HuH-7 (cell line): ENCODE measurements at places on chromosomes 5 and 9.

- no peak for DNase-seq
These were observed 6.0 kb downstream of the RANBP17 start for GRCh38 chr5:170867825-170868224.

GRCh38 chr5:27412384-27412783 lies 374.0 kb upstream of the CDH9 start:
- no peak for DNase-seq

DNA sequence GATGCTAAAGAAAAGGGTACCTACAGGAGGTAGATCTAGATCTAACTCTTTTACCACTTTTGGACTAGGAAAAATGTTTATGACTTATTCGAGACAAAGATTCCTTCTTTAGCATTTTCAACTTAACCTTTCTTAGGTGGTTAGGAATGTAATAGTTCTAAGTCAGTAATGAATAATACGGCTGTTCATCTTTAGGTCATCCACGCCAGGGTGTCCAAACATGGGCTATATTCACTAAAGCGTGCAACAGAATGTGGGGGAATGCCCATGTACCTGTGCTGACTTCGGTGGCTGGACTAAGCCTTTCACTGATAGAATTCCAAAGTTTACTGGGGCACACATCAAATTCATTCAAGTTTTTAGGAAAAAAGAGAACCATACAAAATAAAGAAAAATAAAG lies 164.7 kb downstream of the TSSK1B start:
- DNase-seq, result no peak

- DNase-seq, result no peak
These were observed 143.1 kb downstream of the ELAVL2 start for GRCh38 chr9:23682891-23683431.

DNA sequence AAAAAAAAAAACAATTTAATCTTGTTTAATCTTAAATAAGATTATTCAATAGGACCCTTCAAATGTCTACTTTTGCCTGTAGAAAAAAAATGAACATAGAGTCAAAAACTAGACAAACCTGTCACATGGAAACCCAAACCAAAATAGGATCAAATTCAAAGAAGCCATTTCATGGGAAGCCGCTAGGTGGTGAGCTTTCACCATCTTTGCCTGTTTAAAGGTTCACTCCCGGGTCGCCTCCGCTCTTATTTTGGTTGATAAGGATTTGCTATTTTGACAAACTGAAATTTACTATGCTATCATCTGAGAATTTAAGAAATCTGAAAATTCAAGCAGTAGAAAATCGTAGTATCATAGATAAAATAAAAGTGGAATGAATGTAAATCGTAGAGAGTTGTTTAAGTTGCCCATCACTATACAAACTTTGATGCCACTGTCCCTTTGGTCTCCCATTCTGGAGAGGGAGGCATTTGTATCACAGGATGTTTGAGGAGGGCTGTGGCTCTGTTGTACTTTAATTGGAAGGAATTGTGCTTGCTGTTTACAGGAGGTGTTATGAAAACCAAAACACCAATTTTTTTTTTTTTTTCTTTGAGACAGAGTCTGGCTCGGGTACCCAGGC lies 43.5 kb upstream of the DNAH5 start:
- peak; percentile 43 for DNase-seq

- DNase-seq, result no peak
These were observed 367.9 kb downstream of the DIRAS2 start for GRCh38 chr9:90274725-90275124.

- no peak for DNase-seq
These were observed 292.8 kb upstream of the KLF4 start for GRCh38 chr9:107782381-107782780.

DNA sequence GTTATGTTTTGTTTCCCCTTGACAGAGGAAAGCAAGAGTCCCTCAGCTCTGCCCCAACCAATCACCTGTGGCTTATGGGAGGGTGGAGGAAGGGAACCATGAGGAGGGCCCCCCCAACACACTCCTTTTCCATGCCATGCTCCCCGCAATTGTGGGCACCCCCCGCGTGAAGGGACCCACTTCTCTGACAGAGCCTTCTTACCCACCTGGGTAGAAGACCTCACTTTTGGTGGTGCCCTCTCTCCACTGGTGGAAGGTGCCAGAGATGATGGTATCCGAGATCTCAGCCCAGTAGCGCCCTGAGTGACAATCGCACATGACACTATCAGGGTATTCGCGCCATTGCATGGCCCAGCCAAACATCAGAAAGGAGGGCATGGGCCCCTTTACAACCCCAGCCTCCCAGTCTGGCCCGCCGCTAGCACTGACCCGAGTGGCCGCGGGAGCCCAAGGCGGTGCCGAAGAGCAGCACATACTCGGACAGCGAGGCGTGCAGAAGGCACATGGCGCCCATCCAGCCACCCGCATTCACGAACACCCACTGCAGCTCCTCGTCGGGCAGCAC lies 714 bp downstream of the SIGMAR1 start:
- no peak for DNase-seq

DNA sequence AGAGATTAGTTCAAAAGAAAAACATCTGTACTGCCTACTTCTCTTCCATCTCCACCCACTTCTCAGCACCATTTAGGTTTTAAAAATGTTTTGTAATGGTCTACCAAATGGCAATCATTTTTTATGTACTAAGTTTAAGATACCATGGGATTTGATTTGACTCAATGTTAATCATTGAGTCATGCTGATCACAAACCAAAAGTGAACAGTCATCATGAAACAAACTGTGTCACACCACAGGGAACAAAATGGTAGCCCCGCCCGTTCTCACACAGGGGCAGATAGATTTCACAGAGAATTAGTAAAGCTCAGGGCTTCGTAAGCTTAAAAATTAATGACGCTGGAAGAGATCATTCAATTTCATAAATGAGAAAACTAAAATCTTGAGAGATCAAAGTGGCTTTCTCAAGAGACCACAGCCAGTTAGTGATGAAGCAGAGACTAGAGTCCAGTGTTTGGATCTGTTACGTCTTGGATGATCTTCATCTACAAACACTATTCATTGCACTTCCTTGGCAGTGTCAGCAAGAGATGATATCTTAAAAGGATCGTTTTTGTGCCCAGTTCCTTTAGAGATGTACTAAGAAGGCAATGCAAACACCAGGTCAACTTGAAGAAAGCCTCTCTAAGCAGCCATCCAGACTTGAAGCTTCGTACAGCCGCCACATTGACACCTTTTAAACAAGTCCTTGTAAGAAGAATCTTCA lies 33.9 kb upstream of the TRIO start:
- no peak for DNase-seq

DNA sequence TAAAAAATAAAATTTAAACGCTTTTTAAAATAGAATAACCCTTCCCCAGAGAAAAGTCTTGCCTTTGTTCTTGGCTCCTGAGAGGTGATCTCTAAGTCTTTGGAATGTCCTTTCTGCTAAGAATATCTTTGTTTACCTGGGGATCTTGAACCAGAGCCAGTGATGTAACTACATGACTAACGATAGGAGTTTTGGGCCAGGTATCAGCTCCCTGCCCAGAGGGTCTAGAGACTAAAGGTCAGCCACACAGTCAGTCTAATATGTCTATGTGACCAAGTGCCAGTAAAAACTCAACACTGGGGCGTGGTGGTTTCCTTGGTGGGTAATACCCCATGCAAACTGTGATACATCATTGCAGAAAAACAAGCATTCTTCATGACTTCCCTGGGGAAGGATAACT lies 1351.9 kb upstream of the C9orf72 start:
- no peak for DNase-seq

DNA sequence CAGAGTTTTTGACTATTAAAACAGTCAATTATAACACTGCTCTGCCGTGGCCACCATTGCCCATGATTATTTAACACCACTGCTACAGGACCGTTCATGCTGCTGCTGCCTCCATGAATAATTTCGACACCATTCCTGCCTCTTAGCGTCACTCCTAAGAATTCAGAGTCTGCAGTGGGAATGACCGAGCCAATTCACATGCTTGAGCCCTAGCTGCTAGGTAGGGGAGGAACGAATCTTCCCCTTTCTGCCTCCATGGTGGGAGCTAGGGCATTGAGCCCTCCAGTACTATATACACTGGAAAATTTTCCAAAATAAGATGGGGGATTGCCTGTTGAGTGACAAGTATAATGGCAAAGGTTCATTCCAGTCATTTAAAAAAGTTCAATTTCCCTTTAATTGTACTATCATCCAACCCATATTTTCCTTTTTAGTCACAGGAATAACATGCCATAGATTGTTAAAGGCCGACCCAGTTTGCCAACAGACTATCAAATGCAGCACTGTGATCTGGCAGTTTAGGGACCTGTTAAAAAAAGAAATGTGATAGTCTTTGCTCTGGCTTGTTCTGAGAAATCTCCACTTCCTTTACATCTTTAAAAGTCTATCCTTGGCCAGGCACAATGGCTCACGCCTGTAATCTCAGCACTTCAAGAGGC lies 13.5 kb upstream of the B4GALT1 start:
- no peak for DNase-seq

- no peak for DNase-seq
These were observed 484.2 kb downstream of the IRX1 start for GRCh38 chr5:4079831-4080230.

DNA sequence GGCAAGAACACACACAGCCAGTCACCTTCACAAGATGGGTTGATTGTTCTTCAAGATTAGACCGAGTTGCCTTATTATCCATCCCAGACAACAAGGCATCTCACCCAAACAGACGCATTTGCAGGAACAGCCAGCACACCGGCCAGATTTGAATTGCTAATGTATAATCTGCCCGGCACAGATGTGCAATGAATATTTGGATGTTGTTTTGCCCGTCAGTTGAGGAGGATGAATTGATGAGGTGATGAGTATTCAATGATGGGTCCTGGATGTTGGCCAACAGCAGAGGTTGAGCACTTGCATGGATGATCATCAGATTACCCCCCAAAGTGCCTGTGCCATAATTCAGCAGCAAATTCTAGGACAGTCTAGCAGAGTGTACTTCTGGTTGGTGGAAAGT lies 20.1 kb downstream of the ALG2 start:
- no peak for DNase-seq

DNA sequence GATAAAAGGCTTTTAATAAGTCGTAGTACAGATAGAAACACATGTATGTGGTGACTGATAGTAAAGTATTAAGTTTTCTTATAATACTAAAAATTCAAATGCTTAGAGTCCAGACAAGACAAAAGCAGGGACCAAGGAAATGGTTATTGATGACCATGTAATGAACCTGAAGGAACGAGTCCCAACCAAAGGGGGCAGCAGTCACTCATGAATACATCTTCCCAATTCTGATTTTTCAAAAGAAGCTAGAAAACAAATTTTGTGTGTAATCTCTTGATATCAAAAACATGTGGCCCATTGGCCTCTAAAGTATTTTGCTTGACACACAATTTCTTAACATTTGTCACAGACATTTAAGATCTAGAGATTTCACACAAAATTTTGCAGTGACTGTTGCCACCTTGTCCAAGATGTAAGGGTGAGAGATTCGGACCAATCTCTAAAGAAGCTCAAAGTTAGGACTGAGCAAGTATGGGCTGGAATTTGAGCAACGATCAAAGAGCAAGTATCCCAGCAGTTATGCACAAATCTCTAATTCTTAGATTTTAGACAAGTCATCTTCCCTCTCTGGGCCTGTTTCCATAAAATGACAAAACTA lies 66.8 kb downstream of the ARL15 start:
- peak; percentile 12 for DNase-seq

- DNase-seq, result no peak
These were observed 25.9 kb upstream of the TRPM3 start for GRCh38 chr9:71147368-71147767.

DNA sequence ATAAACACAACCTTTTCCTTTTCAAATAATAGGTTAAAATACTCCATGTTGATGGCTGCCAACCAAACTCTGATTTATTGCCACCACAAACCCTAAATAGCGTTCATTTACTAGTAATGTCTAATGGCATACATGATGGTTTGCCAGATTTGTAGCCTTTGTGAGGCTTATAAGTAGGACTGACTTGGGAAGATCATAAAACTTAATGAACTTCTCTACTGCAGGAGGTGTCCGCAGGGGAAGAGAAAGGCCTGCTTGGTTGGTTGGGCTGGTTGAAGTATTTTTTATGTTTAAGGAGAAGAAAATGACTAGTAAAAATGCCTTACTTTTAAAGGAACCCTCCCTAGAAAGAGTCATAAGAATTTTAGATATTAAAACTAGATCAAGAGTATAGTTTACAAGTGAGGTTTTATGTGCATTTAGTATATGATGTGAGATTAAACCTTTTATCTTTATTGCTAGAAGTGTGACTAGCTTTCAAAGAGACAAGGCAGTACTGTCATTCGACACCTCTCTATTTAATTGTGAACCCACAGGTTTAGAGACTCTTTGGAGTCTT lies 5.0 kb downstream of the PBX3 start:
- DNase-seq, result no peak

DNA sequence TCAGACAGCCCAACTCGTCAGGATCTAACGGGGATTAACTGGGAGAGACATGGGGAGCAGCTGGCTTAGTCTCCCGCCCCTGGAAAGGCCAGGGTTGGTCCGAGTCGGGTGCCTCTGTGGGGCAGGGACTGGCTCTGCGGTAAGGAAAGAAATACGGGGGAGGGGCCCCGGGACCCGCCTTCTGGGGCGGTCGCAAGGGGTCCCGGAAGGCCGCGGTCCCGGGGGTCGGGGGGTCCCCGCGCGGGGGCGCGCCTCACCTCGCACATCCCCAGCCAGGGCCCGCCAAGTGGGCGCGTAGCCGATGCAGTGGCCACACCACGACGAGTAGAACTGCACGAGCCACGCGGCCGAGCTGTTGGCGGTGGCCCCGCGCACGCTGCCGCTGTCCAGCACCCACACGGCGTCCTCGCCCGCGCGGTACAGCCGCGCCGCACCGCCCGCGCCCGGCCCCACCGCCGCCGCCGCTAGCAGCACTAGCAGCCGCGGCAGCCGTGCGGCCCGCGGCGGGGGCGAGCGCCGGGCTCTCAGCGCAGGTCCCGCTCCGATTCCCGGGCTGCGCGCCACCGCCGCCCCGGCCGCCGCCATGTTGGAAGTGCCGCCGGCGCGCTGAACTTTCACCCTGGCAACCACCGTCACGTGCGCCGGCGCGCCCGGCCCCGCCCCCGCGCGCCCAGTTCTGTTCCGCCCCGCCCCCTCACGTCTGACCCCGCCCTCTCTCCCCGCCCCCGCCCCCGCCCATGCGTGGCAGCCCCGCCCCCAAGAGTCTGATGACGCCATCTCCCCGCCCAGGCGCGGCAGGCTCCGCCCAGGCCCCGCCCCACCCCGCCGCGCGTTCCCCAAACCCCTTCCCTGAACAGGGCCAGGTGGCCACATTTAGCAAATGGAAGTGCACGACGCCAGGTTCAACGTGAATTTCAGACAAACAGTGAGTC lies at the start of gene QSOX2:
QSOX2 (minus strand) TSS at position 594 of the 932 bp plus-strand sequence; CDS start at position 585, 9 bp downstream.
- peak; percentile 89 for DNase-seq
